ENCODE measurements at places on chromosomes 5 and 9. TPM values are rescaled to one million over a fixed set of nuclear protein-coding genes. Genes with fewer than 3 reads are reported as not detected.

The ALG2 gene
- 35.2 TPM for total RNA-seq

The MYOZ3 gene
- total RNA-seq: not detected

DNA sequence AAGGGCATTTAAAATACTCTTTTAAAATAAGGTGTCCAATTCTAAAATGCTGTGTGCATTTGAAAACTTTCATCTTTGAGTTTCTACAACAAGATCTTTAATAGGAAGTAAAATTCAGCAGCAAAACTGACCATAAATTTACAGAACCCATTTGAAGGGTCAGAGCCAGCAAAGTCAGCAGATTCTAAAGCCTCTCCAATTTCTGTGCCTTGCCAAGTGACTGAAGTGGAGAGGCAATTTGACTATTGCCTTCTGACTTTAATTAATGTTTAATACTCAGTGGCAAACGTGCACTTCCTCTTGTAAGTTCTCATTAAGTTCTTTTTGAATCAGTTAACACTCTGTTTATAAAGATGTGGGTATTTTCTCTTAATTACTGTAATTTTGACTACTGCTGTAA is 155.2 kb downstream of the BAAT start:
- DNase-seq: no peak
- H3K4me1 ChIP-seq: no peaks in the 10 kb centered on the region
- no peak overlapping the region for H3K4me3 ChIP-seq
- no peaks in the 10 kb centered on the region for H3K36me3 ChIP-seq

DNA sequence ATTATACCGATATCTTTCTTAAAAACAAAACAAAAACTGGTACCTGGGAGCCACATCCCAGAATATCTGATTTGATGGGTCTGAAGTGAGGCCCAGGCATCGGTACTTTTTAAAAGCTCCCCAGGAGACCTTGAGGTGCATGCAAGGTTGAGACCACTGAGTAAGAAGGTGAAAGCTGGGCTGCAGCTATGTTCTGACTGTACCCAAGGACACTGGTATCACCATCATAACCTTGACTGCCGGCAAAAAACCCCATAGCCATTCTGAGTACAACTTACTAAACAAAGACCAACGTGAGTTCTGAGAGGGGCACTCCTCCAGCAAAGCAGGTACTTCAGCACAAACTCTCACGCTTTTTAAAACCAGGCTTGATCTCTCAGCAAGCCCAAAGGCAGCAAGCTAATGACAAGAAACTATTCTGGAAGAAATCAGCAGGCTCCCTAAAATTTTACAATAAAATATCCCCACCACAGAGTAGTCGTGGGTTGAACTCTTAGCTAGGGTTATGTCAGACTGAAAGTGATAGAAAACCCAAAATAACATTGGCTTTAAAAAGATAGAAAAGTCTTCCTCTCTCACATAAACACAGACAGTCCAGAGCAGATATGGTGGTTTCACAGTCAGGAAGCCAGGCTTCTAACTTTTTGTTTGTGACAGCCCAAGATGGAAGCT is 263.9 kb downstream of the SAXO1 start:
- H3K4me1 ChIP-seq: no peaks in the 10 kb centered on the region
- no peak overlapping the region for H3K4me3 ChIP-seq
- H3K27ac ChIP-seq: no peak overlapping the region
- no peak for DNase-seq
- peaks cover 24% of the 10 kb centered on the region for H3K27me3 ChIP-seq

DNA sequence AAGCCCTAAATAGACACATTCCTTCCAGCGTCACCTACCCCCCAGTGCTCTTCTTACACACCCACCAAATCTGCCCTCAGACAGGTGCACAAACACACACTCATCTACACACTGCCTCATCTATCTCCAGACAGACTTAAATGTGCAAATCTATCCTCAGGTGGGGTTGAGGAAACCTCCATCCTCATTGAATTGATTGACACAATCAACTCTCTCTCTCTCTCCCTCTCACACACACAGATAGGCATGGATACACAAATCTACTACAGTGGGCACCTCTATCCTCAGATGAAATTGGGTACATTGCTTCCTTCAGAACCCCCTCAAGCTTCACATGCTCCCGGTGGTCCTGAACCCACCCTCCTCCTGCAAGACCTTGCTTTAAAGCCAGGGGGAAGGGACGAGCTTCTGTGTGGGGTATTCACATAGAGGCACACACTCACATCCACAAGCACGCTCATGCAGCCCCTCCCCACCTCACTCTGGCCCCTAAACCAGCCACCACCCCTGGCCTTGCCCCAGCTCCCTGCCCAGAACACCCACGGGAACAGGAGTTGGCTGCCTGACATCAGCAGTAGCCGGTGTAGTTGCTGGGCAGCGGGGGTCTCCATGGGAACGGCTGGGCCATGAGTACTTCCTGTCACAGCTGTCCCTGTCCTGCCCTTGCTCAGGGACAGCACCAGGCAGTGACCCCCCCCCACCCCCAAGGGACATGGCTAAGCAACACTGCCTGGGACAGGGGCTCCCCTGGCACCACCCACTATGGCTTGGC is 22.8 kb downstream of the PCDH1 start:
- no peak for DNase-seq
- no peak overlapping the region for H3K4me3 ChIP-seq
- H3K4me1 ChIP-seq: no peaks in the 10 kb centered on the region
- peaks cover 9% of the 10 kb centered on the region for H3K27me3 ChIP-seq

DNA sequence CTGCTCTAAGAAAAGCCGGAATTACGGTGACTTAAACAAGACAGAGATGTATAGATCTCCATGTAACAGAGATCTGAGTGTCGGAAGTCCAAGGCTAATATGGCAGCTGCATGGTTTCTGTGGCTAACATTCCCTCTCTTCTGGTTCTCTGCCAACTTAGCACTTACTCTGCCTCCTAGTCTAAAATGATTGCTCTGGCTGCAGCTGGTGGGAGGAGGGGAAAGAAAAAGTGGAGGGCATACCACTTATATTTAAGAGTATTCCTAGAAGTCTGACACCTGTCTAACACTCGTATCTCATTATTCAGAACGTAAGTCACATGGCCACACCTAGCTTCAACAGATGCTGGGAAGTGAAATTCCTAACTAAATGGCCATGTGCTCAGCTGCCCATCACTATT is 551.5 kb upstream of the TLE4 start:
- no peaks in the 10 kb centered on the region for H3K36me3 ChIP-seq
- H3K27me3 ChIP-seq: no peaks in the 10 kb centered on the region
- DNase-seq: no peak
- no peaks in the 10 kb centered on the region for H3K4me1 ChIP-seq
- H3K27ac ChIP-seq: no peak overlapping the region
- no peak overlapping the region for H3K4me3 ChIP-seq

The NTNG2 gene
- total RNA-seq: 3.2 TPM

The GALNT12 gene
- total RNA-seq: 6.6 TPM

- H3K4me1 ChIP-seq: peaks cover 47% of the 10 kb centered on the region
- peaks cover 21% of the 10 kb centered on the region for H3K27me3 ChIP-seq
- H3K4me3 ChIP-seq: no peak overlapping the region
- no peaks in the 10 kb centered on the region for H3K36me3 ChIP-seq
These were observed 49.7 kb upstream of the NKD2 start for GRCh38 chr5:958701-959571.

DNA sequence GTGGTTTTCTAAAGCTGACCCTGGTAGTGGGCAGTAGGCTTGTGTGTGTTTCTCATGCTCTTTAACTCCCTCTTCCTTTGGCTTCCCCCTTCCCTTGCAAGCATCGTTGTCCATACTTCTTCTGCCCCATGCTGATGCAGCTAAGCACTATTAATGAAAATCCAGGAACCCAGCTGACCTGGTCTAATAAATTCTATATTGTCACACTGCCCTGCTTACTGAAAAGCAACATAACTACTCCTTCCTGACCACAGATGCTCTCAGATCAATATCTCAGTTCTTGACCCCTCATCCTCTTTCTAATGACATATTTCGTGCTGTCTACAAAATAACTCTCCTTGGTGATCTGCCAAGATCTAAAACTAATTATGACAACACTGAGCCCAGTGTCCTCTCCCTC is 405.5 kb downstream of the EFNA5 start:
- H3K4me3 ChIP-seq: no peak overlapping the region
- DNase-seq: no peak
- H3K36me3 ChIP-seq: peaks cover 2% of the 10 kb centered on the region
- H3K27me3 ChIP-seq: peaks cover 5% of the 10 kb centered on the region

- H3K36me3 ChIP-seq: peaks cover 5% of the 10 kb centered on the region
- H3K4me1 ChIP-seq: peaks cover 15% of the 10 kb centered on the region
- peaks cover 47% of the 10 kb centered on the region for H3K27me3 ChIP-seq
- no peak for DNase-seq
- H3K27ac ChIP-seq: no peak overlapping the region
These were observed 7.2 kb upstream of the IRX2 start for GRCh38 chr5:2758632-2759031.

DNA sequence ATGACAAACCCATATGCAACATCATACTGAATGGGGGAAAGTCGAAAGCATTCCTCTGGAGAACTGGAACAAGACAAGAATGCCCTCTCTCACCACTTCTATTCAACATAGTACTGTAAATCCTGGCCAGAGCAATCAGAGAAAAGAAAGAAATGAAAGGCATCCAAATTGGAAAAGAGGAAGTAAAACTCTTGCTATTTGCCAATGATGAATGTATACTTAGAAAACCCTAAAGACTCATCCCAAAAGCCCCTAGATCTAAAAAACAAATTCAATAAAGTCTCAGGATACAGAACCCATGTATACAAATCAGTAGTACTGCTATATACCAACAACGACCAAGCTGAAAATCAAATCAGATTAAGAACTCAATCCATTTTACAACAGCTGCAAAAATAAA is 66.9 kb downstream of the SPATA31C2 start:
- no peaks in the 10 kb centered on the region for H3K36me3 ChIP-seq
- H3K4me3 ChIP-seq: no peak overlapping the region
- peaks cover 9% of the 10 kb centered on the region for H3K4me1 ChIP-seq
- H3K27me3 ChIP-seq: peaks cover 74% of the 10 kb centered on the region

- peaks cover 27% of the 10 kb centered on the region for H3K27me3 ChIP-seq
- DNase-seq: no peak
- H3K27ac ChIP-seq: no peak overlapping the region
These were observed 20.8 kb downstream of the OBP2B start for GRCh38 chr9:133188006-133188842.

DNA sequence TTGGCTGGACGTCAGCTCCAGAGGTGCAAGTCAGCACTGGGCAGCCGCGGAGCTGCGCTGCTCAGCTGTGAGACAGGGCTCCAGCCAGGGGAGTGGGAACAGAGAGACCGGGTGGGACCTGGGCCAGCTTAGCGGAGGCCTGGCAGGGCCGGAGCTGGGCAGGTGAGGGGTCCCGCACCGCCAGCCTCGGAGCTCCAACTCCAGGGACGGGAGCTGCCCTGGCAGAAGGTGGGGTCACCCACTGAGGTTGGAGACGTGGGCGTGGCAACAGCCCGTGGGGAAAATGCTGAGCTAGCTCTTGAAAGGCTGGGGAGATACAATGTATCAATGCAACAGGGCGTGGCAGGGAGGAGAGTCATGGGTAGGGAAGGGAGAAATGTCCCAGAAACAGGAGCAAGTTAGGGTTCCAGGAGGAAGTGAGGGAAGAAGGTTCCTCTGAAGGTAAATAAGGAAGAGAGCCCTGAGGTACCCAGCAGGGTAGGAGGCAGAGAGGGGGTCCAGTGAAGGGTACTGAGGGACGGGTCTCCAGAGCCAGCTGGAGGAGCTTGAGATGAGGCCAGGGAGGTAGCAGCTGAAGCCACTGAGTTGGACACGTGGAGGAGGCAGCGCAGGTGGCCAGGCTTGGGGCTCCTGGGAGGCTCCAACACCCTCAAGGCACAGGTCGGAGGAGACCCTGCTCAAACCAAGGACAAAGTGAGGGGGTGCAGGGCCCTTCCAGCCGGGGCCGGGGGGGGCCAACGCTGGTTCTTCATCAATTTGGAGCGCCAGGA is 736 bp upstream of the NKD2 start:
- peak overlapping the region; percentile 53 for H3K4me3 ChIP-seq
- DNase-seq: no peak
- peaks cover 61% of the 10 kb centered on the region for H3K27me3 ChIP-seq
- H3K4me1 ChIP-seq: peaks cover 38% of the 10 kb centered on the region

GRCh38 chr5:136819526-136820302 is 454.4 kb upstream of the TRPC7 start:
- H3K27ac ChIP-seq: no peak overlapping the region
- no peaks in the 10 kb centered on the region for H3K27me3 ChIP-seq
- H3K4me3 ChIP-seq: no peak overlapping the region
- no peaks in the 10 kb centered on the region for H3K4me1 ChIP-seq

The RGS7BP gene
- not detected for total RNA-seq

DNA sequence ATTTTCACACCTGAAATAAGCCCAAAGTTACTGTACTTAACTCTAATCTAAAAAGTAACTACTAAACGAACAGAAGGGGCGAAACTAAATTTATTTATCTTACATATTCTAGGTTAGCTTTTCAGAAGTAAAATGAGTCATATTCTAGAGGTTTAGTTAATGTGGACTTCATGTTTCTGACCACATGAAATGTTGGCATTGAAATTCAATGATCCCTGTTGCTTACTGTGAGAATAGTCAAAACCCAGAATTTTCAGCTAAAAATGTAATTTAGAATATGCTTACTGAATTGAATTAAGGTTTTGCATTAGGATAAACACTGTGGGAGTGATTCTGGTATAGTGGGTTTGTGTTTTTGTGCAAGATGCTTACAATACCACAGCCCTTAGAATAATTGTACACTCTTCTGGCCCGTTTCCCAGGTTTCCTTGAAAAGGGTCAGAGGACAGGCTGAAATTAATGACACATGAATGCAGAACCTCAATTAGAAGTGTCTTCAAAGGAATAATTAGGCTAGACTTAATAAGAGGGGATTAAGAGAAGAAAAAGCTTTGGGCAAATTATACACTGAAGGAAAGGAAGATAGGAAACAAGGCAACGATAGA is 1.4 kb upstream of the SNX18 start:
- DNase-seq: no peak
- no peaks in the 10 kb centered on the region for H3K36me3 ChIP-seq
- H3K4me3 ChIP-seq: no peak overlapping the region
- peaks cover 34% of the 10 kb centered on the region for H3K4me1 ChIP-seq
- H3K27me3 ChIP-seq: peaks cover 20% of the 10 kb centered on the region

DNA sequence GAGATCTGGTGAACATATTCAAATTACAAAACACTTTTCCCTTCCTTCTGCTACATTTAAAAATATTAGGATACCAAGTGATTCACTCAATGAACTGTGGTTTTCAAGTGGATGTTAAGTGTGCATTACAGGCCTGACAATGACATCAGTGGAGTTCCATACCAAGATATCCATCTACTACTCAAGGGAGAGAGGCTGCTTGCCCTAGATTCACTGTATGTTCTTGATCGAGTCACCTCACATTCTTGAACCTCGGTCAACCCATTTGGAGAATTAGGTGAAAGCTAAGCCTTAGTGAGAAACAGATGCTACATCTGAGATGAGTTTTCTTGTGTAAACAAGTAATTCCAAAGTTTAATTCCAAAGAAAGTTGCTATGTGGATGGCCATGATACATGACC is 142.2 kb downstream of the FGF10 start:
- no peak overlapping the region for H3K4me3 ChIP-seq
- H3K4me1 ChIP-seq: no peaks in the 10 kb centered on the region
- H3K27ac ChIP-seq: no peak overlapping the region
- DNase-seq: no peak

DNA sequence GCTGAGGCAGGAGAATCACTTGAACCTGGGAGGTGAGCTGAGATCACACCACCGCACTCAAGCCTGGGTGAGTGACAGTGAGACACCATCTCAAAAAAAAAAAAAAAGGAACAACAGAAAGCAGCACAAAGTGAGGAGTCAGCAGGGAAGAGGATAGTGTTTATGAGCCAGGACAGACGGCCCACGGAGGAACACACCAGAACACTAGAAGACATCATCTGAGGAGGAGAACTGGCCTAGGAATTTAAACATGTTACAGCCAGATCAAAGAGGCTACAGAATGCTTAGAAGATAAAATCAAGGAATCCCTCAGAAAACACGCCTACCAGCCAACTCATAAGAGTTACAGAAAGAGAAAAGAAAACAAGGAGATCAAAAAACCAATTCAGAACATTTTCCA is 12.2 kb downstream of the UBAC1 start:
- H3K27ac ChIP-seq: no peak overlapping the region
- peaks cover 4% of the 10 kb centered on the region for H3K4me1 ChIP-seq
- no peaks in the 10 kb centered on the region for H3K27me3 ChIP-seq
- H3K4me3 ChIP-seq: no peak overlapping the region
- DNase-seq: no peak

Measured in activated T-cell treated with anti-CD3 and anti-CD28 coated beads, Interleukin-2, amount 50 U/mL, for 72 hours (primary cell).